T-helper 17 cell (primary cell): ENCODE measurements at places on chromosomes 2 and 18. TPM values are rescaled to one million over a fixed set of nuclear protein-coding genes. Genes with fewer than 3 reads are reported as not detected.

Gene EMX1
- total RNA-seq = not detected

Gene ANKRD30BL
- total RNA-seq = not detected

Gene PCARE
- total RNA-seq = not detected

Gene LONRF2
- total RNA-seq = 0.18 TPM

Gene WDR43
- 66.6 TPM for total RNA-seq

Gene USP34
- total RNA-seq = 148 TPM

GRCh38 chr2:98282109-98282508 is 64.1 kb upstream of the CNGA3 start:
- DNase-seq = no peak
- no peak overlapping the region for H3K4me3 ChIP-seq
- H3K36me3 ChIP-seq = peaks cover 2% of the 10 kb centered on the region
- no peaks in the 10 kb centered on the region for H3K4me1 ChIP-seq

- H3K27me3 ChIP-seq = no peaks in the 10 kb centered on the region
- no peaks in the 10 kb centered on the region for H3K4me1 ChIP-seq
- H3K4me3 ChIP-seq = no peak overlapping the region
- no peak for DNase-seq
- H3K27ac ChIP-seq = no peak overlapping the region
Observed at GRCh38 chr2:5530011-5530696, 162.0 kb upstream of the SOX11 start.

DNA sequence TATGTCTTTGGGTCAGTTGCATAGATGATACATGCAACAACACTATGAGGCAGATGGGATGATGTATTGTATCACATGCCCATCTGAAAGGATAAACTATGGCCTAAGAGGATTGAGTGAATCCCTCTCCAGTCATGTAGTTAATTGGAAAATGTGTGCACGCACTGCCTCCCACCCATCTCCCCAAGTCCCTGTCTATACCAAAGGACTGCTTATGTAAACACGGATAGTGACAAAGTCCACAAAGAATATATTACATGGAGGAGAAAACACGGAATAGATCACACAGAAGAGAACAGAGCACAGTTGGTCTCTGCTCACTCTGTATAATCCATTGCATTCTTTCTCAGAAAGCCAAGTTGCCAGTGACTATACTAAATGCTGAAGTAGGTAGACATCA is 82.4 kb downstream of the NCKAP5 start:
- no peak for DNase-seq
- no peak overlapping the region for H3K27ac ChIP-seq
- no peak overlapping the region for H3K4me3 ChIP-seq
- H3K4me1 ChIP-seq = no peaks in the 10 kb centered on the region
- H3K36me3 ChIP-seq = no peaks in the 10 kb centered on the region
- H3K27me3 ChIP-seq = peaks cover under 1% of the 10 kb centered on the region

GRCh38 chr2:160167089-160167740 is 32.9 kb downstream of the ITGB6 start:
- no peak overlapping the region for H3K4me3 ChIP-seq
- H3K36me3 ChIP-seq = no peaks in the 10 kb centered on the region
- H3K4me1 ChIP-seq = no peaks in the 10 kb centered on the region
- H3K27me3 ChIP-seq = no peaks in the 10 kb centered on the region

GRCh38 chr2:54838585-54839035 is 115.1 kb downstream of the EML6 start:
- peaks cover 18% of the 10 kb centered on the region for H3K27me3 ChIP-seq
- no peak overlapping the region for H3K27ac ChIP-seq
- peaks cover 5% of the 10 kb centered on the region for H3K4me1 ChIP-seq
- DNase-seq = peak; percentile 48
- no peak overlapping the region for H3K4me3 ChIP-seq

DNA sequence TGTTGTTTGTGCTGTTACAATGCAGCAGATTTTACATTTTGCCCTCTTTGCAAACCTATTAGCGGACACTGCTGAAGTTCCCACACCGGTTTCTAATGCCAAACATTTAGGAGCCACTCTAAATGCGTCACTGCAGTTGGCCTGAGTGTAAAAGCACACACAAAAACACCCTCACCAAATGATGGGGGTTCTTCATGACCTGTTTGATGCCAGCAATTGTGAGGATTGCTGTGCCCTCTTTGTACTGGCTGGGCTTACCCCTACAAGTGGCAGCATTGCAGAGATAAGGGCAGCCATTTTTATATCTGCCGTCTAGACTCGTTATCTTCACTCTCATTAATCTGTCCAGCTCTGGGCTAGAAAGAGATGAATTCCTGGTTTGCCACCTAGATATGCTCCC is 85.3 kb downstream of the NRP2 start:
- no peaks in the 10 kb centered on the region for H3K36me3 ChIP-seq
- H3K27me3 ChIP-seq = peaks cover 77% of the 10 kb centered on the region
- H3K27ac ChIP-seq = no peak overlapping the region

DNA sequence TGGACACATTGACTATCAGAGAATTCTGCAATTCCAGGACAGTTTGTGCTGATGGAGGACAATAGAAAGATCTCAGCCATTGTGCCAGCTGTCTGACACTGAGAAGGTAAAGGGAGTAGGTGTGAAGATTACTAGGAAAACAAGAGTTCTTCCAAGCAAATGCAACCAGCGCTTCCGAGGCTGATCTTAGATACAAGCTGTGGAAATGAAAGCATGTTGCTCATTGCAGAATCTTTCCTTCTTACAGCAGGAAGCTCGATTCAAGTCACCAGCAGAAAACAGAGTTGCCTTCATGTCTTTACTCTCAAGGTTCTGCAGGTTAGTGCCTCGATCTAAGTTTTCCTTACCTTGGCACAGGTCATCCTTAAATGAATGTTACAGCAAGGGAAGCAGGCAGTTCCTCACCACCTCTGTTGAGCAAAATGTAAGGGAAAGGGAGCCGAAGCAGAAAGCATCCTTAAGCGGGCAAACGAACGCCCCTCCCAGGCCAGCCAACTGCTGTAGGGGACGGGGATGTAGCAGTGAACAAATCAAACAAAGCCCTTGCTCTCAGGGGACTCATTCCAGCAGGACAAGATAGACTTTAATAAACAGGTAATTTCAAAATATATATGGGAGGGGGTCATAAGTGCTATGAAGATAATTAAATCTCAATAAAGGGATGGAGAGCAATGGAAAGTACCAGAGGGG is 54.3 kb downstream of the MARCHF4 start:
- peaks cover 28% of the 10 kb centered on the region for H3K27me3 ChIP-seq
- H3K4me1 ChIP-seq = peaks cover 5% of the 10 kb centered on the region
- H3K27ac ChIP-seq = no peak overlapping the region
- H3K4me3 ChIP-seq = no peak overlapping the region
- peaks cover 3% of the 10 kb centered on the region for H3K36me3 ChIP-seq
- DNase-seq = no peak

DNA sequence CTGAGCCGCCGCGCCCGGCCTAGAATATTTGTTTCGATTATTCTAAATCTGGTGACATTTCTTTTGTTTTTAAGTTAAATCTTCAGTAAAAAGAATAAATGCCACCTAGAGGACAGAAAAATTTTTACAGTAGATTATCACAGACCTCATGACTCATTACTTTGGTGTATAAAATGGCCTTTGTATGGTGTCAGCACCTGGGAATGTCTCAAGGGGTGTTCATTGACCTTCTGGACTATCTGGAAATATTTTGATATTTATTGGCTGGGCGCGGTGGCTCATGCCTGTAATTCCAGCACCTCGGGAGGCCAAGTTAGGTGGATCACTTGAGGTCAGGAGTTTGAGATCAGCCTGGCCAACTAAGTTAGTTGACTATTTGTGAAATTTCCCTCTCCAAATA is 30.3 kb upstream of the SLC30A6 start:
- no peak overlapping the region for H3K4me3 ChIP-seq
- H3K4me1 ChIP-seq = peaks cover 9% of the 10 kb centered on the region
- H3K27me3 ChIP-seq = no peaks in the 10 kb centered on the region
- no peak for DNase-seq
- no peak overlapping the region for H3K27ac ChIP-seq

- no peak overlapping the region for H3K27ac ChIP-seq
- peak overlapping the region; percentile 32 for H3K4me3 ChIP-seq
- H3K4me1 ChIP-seq = peaks cover 55% of the 10 kb centered on the region
- H3K27me3 ChIP-seq = peaks cover 71% of the 10 kb centered on the region
- H3K36me3 ChIP-seq = no peaks in the 10 kb centered on the region
Observed at GRCh38 chr2:109217362-109218086, 88.5 kb downstream of the SH3RF3 start.

GRCh38 chr2:150465703-150466569 is 21.5 kb downstream of the RND3 start:
- no peak overlapping the region for H3K27ac ChIP-seq
- H3K4me1 ChIP-seq = no peaks in the 10 kb centered on the region
- H3K27me3 ChIP-seq = peaks cover 6% of the 10 kb centered on the region
- DNase-seq = no peak

- H3K4me1 ChIP-seq = no peaks in the 10 kb centered on the region
- H3K27ac ChIP-seq = no peak overlapping the region
- H3K4me3 ChIP-seq = no peak overlapping the region
Observed at GRCh38 chr18:50154420-50154819, 40.5 kb downstream of the MYO5B start.

GRCh38 chr2:25899404-25899970 is 21.2 kb upstream of the ASXL2 start:
- no peak for DNase-seq
- peaks cover 5% of the 10 kb centered on the region for H3K27me3 ChIP-seq
- no peak overlapping the region for H3K4me3 ChIP-seq
- no peaks in the 10 kb centered on the region for H3K36me3 ChIP-seq

- no peak for DNase-seq
- H3K27me3 ChIP-seq = no peaks in the 10 kb centered on the region
- peaks cover 2% of the 10 kb centered on the region for H3K36me3 ChIP-seq
- H3K4me3 ChIP-seq = peak overlapping the region; percentile 100
Observed at GRCh38 chr2:168889635-168890005, 610 bp downstream of the SPC25 start.

DNA sequence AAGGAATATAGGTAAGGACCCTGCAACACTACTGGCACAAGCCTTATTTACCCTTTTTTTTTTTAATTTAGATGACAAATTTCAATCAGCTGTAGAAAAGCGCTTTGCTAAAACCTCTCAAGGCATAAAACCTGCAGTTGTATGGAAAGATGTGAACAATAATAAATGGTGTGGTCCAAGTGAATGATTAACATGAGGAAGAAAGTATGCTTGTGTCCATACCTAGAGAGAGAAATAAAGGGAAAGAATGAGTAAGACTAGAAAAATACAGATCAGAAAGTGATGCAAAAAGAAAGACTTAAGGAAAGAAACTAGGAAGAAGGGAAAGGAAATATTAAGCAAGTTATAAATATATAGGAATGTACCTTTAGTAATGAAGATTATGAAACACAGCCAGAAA is 119.2 kb upstream of the SCN7A start:
- no peaks in the 10 kb centered on the region for H3K4me1 ChIP-seq
- DNase-seq = no peak

DNA sequence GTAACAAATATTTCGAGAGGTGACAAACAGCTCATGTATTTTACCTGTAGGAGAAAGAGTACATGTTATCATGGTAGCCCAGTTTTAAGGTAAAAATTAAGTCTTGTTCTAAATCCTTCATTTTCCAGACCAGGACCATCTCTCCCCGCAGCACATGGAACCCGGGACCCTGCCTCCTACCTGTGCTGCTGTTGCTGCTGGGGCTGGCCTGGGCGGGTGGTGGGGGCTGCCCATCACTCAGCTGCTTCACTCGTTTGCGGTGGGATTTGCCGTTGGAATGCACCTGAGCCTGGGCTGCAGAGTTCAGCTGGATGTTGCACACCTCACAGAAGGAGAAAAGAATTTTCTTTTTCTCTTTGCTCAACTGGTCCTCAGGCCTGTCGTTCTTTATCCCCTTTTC is 92.1 kb downstream of the ZNF385B start:
- H3K36me3 ChIP-seq = no peaks in the 10 kb centered on the region
- no peaks in the 10 kb centered on the region for H3K4me1 ChIP-seq
- DNase-seq = no peak
- H3K4me3 ChIP-seq = no peak overlapping the region

GRCh38 chr18:40670668-40671375 is 1284.2 kb upstream of the PIK3C3 start:
- H3K27ac ChIP-seq = no peak overlapping the region
- H3K36me3 ChIP-seq = no peaks in the 10 kb centered on the region
- no peaks in the 10 kb centered on the region for H3K4me1 ChIP-seq
- DNase-seq = no peak

DNA sequence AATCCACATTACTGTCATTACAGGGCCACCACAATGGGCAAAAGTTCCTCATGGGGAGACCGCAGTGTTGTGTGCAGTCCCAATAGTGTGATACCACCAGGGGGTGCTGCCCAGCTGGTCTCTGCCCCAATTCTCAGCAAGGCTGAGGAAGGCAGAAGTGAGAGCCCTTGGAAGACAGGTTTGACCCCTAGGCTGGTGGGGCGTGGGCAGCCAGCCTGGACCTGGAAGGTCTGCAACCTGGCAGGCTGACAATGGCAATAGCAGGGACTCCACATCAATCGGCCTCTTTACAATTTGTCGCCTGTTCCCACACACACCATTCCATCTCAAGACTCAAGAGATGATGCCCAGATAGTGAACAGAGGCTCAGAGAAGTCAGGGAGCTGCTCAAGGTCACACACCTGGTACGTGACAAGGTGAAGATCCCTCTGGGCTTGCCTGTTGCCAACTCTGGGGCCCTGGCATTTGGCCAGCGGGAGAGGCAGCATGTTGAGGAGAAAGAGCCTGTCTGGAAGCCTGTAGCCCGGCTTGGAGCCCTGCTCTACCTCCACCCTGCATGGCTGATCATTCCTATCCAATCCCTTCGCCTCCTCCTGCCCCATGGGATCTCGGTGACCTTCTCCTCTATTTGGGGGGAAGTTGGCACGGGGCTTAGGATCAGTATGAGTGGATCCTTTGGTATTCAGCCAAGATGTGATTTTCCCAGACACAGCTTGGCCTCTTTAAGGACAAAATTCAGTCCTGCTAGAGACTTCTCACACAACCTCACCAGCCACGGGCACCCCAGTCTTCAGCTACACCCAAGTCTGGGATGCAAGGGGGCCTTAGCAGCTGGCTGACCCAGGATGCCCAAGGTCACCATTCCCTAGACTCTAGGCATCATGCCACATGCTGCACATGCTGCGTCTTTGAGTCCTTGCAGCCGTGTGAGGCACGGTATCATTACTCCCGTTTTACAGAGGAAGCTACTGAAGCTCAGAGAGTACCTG is 2.9 kb upstream of the ATOH8 start:
- H3K27ac ChIP-seq = no peak overlapping the region
- peak; percentile 45 for DNase-seq
- H3K36me3 ChIP-seq = no peaks in the 10 kb centered on the region
- H3K4me1 ChIP-seq = peaks cover 16% of the 10 kb centered on the region
- no peak overlapping the region for H3K4me3 ChIP-seq
- H3K27me3 ChIP-seq = peaks cover 69% of the 10 kb centered on the region

GRCh38 chr2:85878719-85879370 is 9.9 kb downstream of the ST3GAL5 start:
- DNase-seq = no peak
- peak overlapping the region; percentile 76 for H3K4me3 ChIP-seq
- peaks cover 5% of the 10 kb centered on the region for H3K36me3 ChIP-seq
- no peaks in the 10 kb centered on the region for H3K27me3 ChIP-seq
- H3K4me1 ChIP-seq = peaks cover 33% of the 10 kb centered on the region

- no peak for DNase-seq
- H3K27me3 ChIP-seq = peaks cover 21% of the 10 kb centered on the region
- H3K36me3 ChIP-seq = peaks cover 5% of the 10 kb centered on the region
- no peaks in the 10 kb centered on the region for H3K4me1 ChIP-seq
Observed at GRCh38 chr2:31504311-31504710, 76.4 kb downstream of the SRD5A2 start.

- no peaks in the 10 kb centered on the region for H3K36me3 ChIP-seq
- DNase-seq = no peak
- H3K4me1 ChIP-seq = peaks cover 13% of the 10 kb centered on the region
- H3K4me3 ChIP-seq = no peak overlapping the region
Observed at GRCh38 chr2:9809448-9810088, 33.7 kb upstream of the TAF1B start.

- no peaks in the 10 kb centered on the region for H3K36me3 ChIP-seq
- no peaks in the 10 kb centered on the region for H3K27me3 ChIP-seq
- H3K4me3 ChIP-seq = no peak overlapping the region
- peaks cover 30% of the 10 kb centered on the region for H3K4me1 ChIP-seq
Observed at GRCh38 chr2:105317937-105318336, 11.6 kb downstream of the TGFBRAP1 start.
